ENCODE measurements at places on chromosomes 3 and 15. TPM values are rescaled to one million over a fixed set of nuclear protein-coding genes. Genes with fewer than 3 reads are reported as not detected.

GRCh38 chr3:194250098-194251002 is 100.8 kb downstream of the CPN2 start:
- no peaks in the 10 kb centered on the region for H3K36me3 ChIP-seq
- H3K27ac ChIP-seq: no peak overlapping the region
- peaks cover 23% of the 10 kb centered on the region for H3K4me1 ChIP-seq
- DNase-seq: no peak
- H3K27me3 ChIP-seq: no peaks in the 10 kb centered on the region
- H3K4me3 ChIP-seq: no peak overlapping the region

The CEMIP gene
- total RNA-seq: 13.5 TPM

GRCh38 chr3:188546835-188547670 is 393.1 kb downstream of the LPP start:
- H3K4me1 ChIP-seq: peaks cover 8% of the 10 kb centered on the region
- no peaks in the 10 kb centered on the region for H3K27me3 ChIP-seq
- no peaks in the 10 kb centered on the region for H3K36me3 ChIP-seq
- no peak overlapping the region for H3K4me3 ChIP-seq

DNA sequence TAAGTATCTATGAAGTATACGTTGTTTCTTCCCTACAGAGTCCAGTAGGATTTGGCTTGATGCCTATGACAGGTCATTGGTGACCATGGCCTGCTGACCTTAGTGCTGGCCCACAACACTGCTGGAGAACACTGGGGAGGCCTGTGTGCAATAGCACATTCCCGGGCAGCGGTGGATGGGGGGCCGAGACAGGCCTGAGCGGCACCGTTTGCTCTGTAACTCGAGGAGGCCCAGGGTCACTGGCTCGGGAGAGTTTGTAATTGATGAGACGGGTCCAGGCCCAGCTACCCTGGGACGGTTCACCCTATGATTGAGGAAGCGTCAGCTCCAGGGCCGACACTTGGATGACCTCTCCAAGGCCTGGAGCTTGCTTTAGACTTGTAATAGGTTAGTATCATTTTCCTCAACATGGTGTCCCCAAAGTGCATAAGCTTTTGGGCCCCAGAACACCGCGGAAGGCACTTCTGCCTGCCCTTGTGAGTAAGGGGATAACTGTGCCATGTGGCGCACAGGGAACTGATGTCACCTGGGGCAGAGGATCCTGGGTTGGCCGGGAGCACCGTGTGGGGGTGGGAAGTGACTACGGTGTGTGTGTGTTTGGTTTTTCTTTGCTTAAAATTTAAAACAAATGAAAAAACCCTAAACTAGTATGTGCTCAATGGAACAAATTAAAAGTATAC is 12.0 kb downstream of the TRPM1 start:
- peaks cover 16% of the 10 kb centered on the region for H3K4me1 ChIP-seq
- no peaks in the 10 kb centered on the region for H3K36me3 ChIP-seq
- no peak overlapping the region for H3K27ac ChIP-seq
- no peak for DNase-seq
- H3K27me3 ChIP-seq: no peaks in the 10 kb centered on the region
- no peak overlapping the region for H3K4me3 ChIP-seq

The GOLGA8G gene
- total RNA-seq: not detected

The ASB14 gene
- not detected for total RNA-seq

The FOXL2 gene
- total RNA-seq: not detected

DNA sequence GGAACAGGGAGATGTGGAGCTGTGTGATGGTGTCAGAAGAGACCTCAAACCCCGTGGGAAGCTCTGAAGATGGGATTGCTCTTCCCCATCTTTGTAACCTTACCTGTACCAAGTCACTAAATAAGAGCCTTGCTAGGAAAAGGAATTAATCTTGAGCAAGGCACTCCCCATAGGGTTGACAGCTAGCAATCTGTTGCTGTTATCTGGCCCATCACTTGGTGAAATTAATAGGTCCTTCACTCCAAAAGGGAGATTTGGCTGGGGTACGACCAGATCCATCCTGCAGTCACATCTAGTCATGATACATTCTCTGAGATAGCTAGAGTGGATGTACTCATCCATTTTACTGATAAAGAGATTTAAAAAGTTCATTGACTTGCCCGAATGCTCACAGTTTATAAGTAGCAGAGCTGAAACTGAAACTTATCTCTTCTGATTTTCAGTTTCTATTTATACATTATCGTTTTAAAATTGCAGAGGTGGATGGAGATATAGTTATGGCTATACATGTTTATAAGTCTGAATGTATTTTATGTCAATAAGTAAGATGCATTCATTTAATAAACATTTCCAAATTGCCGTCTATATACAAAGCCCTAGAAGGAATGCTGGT is 299.1 kb upstream of the MCTP2 start:
- no peaks in the 10 kb centered on the region for H3K36me3 ChIP-seq
- no peak overlapping the region for H3K27ac ChIP-seq
- peaks cover 11% of the 10 kb centered on the region for H3K4me1 ChIP-seq
- H3K27me3 ChIP-seq: no peaks in the 10 kb centered on the region

DNA sequence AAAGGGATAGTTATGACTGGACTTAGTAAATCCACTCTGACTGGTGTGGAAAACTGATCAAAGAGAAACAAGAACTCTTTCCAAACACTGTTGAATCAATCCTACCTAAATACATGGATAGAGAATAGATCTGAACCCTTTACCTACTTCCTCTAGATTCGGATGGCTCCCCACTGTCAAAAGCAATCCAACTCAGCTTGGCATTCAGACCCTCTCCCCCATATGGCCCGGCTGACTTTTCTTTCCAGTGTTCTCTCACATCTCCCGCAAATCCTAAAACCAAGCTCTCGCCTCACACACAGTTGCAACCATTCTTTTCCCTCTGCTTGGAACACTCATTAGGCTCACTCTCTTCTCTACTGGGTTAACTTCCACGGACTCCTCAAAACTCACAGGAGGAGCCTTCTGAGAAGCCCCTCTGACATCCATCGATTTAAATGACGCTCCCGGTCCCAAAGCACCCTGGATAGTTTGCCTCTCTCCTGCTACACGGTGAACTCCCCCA is 639 bp downstream of the SPICE1 start:
- H3K36me3 ChIP-seq: no peaks in the 10 kb centered on the region
- peaks cover 13% of the 10 kb centered on the region for H3K4me1 ChIP-seq
- no peaks in the 10 kb centered on the region for H3K27me3 ChIP-seq
- peak overlapping the region; percentile 94 for H3K27ac ChIP-seq

The VWA5B2 gene
- not detected for total RNA-seq

Measured in esophagus squamous epithelium (tissue), 5 donors.